Aorta (tissue), 5 donors: ENCODE measurements at places on chromosomes 5 and 9. TPM values are rescaled to one million over a fixed set of nuclear protein-coding genes. Genes with fewer than 3 reads are reported as not detected.

Gene BTNL8
- polyA plus RNA-seq = not detected

Gene GADD45G
- polyA plus RNA-seq = 30.4 TPM

Gene PCDHGA3
- polyA plus RNA-seq = 0.50 TPM

Gene UBE2QL1
- polyA plus RNA-seq = 0.75 TPM

Gene STING1
- polyA plus RNA-seq = 23.9 TPM

Gene CER1
- polyA plus RNA-seq = not detected

Gene ZDHHC11
- polyA plus RNA-seq = 1.5 TPM

Gene LECT2
- polyA plus RNA-seq = not detected

Gene ANKRD20A1
- not detected for polyA plus RNA-seq

Gene MLANA
- 0.25 TPM for polyA plus RNA-seq

Gene SPATA31C1
- polyA plus RNA-seq = not detected

Gene C1QTNF2
- polyA plus RNA-seq = 9.4 TPM

Gene DNM1
- 0.43 TPM for polyA plus RNA-seq

Gene LCN9
- polyA plus RNA-seq = not detected

Gene FIBCD1
- not detected for polyA plus RNA-seq

Gene SELENOP
- polyA plus RNA-seq = 548 TPM

Gene MED22
- 30.3 TPM for polyA plus RNA-seq

Gene IL12B
- not detected for polyA plus RNA-seq

Gene SEMA6A
- polyA plus RNA-seq = 6.3 TPM

Gene QSOX2
- 5.7 TPM for polyA plus RNA-seq

Gene ADRB2
- polyA plus RNA-seq = 0.69 TPM

Gene PNPLA7
- polyA plus RNA-seq = 2.1 TPM

Gene DOCK2
- polyA plus RNA-seq = 11.6 TPM

Gene DMGDH
- 4.8 TPM for polyA plus RNA-seq

Gene CTXN3
- polyA plus RNA-seq = not detected

Gene PRSS3
- 2.0 TPM for polyA plus RNA-seq

Gene SPATA31A3
- not detected for polyA plus RNA-seq

Gene LHFPL2
- polyA plus RNA-seq = 16.4 TPM

Gene DNLZ
- polyA plus RNA-seq = 12.4 TPM

Gene COL5A1
- 57.7 TPM for polyA plus RNA-seq

Gene RASEF
- polyA plus RNA-seq = 2.0 TPM

Gene CATSPER3
- polyA plus RNA-seq = 1.3 TPM

Gene NRG2
- not detected for polyA plus RNA-seq

Gene AK1
- 168 TPM for polyA plus RNA-seq

Gene WDR36
- polyA plus RNA-seq = 3.4 TPM

Gene CSF1R
- polyA plus RNA-seq = 3.4 TPM

Gene IL7R
- 0.56 TPM for polyA plus RNA-seq

Gene SLC22A4
- polyA plus RNA-seq = 1.3 TPM

Gene CDO1
- 97.9 TPM for polyA plus RNA-seq

Gene RASGEF1C
- not detected for polyA plus RNA-seq

Gene GMCL2
- polyA plus RNA-seq = not detected

Gene EIF4E1B
- polyA plus RNA-seq = not detected

Gene PDLIM4
- 23.3 TPM for polyA plus RNA-seq

Gene RACK1
- polyA plus RNA-seq = 2,024 TPM
